Retina (tissue), 1 donor: ENCODE measurements at places on chromosomes 12 and 14.

DNA sequence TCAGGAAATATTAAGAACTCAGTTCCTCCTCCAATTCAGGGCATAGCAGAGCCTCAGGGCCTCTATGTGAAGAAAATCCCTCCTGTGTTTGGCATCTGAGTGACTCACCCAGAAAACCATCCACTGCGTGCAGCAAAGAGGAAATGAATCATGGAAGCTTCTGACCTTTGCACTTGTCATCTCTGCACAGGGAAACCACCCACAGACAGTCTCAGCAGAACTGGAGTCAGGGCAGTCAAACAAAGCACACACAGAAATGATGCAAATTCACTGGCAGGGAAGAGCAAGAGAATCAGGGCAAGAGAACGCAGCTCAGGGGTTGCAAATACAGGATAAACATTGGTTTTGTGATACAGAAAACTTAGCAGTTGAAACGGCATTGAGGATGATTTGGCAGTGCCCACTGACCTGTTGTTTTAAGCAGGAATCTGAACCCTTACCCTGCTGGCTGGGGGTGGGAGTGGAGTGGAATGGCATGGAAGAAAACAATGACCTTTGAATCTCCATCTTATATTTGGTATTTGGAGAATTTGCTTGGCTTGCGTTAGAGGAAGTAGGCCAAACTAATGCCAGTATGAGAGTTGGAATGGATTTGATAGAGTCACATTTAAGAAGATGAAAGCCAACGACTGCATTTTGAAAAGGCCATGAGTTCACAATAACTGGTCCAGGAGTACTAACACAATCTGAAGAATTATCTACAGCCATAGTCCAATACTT, 53.5 kb downstream of the PHLDA1 start:
- peak; percentile 29 for DNase-seq

- no peak for DNase-seq
Observed at GRCh38 chr14:37566811-37567371, 28.2 kb downstream of the FOXA1 start.

- no peak for DNase-seq
Observed at GRCh38 chr14:92924247-92924646, 1.3 kb downstream of the CHGA start.

DNA sequence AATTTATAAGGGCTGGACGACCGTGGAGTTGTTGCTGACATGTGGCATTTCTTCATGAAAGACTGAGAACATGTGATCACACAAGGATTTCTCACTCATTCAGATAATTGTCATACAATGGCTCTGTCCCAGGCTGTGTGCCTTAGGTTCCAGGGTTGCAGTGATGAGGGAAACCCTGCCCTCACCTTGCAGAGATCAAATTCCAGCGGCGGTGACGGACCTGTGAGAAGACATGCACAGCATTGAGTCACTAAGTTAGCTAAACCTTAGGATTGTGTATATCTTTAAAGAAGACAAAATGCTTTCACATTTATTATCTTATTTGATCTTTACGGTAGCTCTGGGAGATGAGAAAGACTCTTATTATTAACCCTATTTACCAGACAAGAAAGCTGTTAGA, 1029.1 kb downstream of the BCL11B start:
- no peak for DNase-seq

DNA sequence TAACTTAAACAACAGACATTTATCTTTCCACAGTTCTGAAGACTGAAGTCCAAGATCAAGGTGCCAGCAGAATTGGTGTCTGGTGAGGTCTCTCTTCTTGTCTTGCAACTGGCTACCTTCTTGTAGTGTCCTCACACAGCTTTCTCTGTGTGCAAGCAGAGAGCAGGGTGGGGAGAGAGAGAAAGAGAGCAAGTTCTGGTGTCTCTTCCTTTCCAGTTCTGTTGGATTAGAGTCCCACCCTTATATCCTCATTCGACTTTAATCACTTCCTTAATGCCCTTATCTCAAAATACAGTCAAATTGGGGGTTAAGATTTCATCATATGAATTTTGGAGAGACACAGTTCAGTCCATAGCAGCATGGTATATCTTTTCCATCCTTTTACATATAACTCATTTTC, 40.8 kb downstream of the DYRK2 start:
- no peak for DNase-seq

DNA sequence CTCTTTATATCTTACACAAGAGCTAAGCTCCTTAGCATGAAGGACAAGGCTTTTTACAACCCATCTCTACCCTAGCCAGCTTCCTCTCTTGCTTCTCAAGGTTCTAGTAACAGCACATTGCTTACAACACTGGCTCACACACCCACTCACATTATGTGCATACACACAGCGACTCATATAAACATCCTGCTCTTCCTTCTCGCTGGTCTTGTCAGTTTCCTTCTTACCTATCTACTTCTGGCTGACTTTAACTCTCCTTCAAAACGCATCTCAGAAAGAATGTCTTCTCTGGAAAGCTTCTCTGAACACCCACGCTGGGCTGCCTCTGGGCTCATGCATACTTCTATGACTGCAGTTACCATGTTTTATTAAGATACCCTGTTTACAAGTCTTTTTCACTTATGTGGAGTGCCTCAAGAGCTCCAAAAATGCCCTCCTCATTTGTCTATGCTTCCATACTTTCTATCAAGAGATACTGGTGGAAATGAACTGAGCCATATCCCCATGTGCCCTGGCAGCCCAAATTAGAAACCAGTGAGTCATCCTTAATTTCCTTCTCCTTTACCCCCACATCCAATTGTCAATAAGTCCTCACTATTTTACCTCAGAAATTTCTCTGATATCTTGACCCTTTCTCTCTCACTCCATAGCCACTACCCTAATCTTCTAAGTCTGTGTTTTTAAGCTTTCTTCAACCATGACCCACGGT, 126.9 kb upstream of the KRAS start:
- no peak for DNase-seq

- DNase-seq: no peak
Observed at GRCh38 chr12:73445658-73446324, 1091.8 kb upstream of the ATXN7L3B start.

GRCh38 chr14:69716478-69717187, 50.3 kb upstream of the SRSF5 start:
- DNase-seq: no peak
